HepG2 (cell line): ENCODE measurements at places on chromosomes 12 and 14.

DNA sequence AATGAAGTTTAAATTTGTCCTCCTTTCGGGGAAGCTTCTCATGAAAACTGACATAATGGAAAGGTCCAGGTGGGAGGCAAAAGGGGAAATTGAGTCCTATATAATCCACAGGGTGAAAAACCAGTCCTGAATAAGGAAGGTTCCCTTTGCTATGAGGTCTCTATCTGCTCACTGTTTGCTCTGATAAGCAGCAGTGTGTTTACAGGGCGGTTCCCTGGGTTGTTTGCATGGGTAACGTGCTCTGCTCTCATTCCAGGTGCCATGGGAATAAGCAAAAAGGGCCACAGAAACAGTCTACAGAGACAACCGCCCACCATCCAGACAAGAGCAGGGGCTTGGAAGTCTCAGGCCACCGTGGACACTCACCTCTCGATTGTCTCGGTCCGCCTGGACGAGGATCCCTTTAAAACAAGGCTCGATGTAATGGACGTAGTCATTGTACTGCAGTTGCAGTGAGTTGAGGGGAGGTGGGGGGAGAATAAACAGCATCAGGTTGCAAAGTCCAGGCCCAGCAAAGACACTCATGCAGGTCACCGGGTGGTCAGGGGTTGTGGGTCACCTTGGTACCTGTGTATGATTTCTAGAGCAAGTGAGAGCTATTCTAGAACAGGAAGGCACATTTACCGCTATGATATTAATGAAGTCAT, 32.7 kb downstream of the CACNA2D4 start:
- peak; percentile 32 for DNase-seq
- H3K36me3 ChIP-seq, result no peaks in the 10 kb centered on the region
- H3K4me1 ChIP-seq, result peaks cover 23% of the 10 kb centered on the region
- H3K4me3 ChIP-seq, result peak overlapping the region; percentile 48
- peaks cover 6% of the 10 kb centered on the region; the same call in 1 of the 2 replicates for H3K27me3 ChIP-seq

GRCh38 chr12:23813206-23813605, 136.3 kb downstream of the SOX5 start:
- H3K27ac ChIP-seq, result no peak overlapping the region
- DNase-seq, result no peak

DNA sequence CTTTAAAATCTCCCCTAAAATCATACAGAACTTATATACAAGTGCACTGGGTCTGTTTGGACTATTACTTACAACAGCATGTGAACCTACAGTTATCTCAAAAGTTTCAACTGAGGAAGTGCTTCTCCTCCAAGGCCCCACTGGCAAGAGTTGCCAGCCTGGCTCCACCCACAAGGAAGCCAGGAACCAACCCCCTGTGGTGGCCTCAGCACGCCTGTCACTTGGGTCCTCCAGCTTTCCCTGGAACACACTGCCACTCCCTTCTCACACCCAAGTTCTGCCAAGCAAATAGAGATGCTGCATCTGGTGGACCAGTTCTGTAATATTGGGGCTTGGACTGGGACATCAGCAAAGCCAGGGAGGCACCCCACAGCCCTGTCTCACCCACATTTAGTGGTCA, 115.4 kb downstream of the GCH1 start:
- peaks cover 17% of the 10 kb centered on the region; the same call in 1 of the 2 replicates for H3K4me1 ChIP-seq
- DNase-seq, result no peak
- no peak overlapping the region for H3K27ac ChIP-seq

DNA sequence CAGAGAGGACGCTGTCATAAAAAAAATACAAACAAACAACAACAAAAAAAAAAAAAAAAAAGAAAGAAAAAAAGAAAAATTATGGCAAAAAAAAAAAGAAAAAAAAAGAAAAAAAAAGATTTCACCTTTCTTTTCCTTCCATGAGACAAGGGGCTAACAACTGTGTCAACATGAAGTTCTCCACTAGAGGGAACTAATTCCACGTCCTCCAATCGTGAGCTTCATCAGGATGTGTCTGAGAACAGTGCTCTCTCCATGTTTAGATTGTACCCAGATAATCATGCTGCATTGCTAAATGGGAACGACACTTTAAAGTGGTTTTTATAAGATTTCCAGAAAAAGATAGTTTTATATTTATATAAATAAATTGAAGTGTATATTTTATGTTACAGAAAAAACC, 96.2 kb upstream of the PTPRB start:
- no peaks in the 10 kb centered on the region for H3K4me1 ChIP-seq
- H3K36me3 ChIP-seq, result no peaks in the 10 kb centered on the region
- H3K27me3 ChIP-seq, result no peaks in the 10 kb centered on the region
- H3K4me3 ChIP-seq, result no peak overlapping the region

DNA sequence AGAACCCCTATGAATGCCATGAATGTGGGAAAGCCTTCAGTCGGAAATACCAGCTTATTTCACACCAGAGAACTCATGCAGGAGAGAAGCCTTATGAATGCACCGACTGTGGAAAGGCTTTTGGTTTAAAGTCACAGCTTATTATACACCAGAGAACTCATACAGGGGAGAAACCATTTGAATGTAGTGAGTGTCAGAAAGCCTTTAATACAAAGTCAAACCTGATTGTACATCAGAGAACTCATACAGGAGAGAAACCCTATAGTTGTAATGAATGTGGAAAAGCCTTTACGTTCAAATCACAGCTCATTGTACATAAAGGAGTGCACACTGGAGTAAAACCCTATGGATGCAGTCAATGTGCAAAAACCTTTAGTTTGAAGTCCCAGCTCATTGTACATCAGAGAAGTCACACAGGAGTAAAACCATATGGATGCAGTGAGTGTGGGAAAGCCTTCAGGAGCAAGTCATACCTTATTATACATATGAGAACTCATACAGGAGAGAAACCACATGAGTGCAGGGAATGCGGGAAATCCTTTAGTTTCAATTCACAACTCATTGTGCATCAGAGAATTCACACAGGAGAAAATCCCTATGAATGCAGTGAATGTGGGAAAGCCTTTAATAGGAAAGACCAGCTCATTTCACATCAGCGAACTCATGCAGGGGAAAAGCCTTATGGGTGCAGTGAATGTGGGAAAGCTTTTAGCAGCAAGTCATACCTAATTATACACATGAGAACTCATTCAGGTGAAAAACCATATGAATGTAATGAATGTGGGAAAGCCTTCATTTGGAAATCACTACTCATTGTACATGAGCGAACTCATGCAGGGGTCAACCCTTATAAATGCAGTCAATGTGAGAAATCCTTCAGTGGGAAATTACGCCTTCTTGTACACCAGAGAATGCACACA, 22.3 kb downstream of the ZNF268 start:
- H3K4me1 ChIP-seq, result no peaks in the 10 kb centered on the region
- DNase-seq, result no peak
- no peaks in the 10 kb centered on the region for H3K27me3 ChIP-seq
- H3K36me3 ChIP-seq, result peaks cover 39% of the 10 kb centered on the region
- H3K4me3 ChIP-seq, result no peak overlapping the region

- DNase-seq, result peak; percentile 92
- H3K36me3 ChIP-seq, result peaks cover 17% of the 10 kb centered on the region
- H3K27me3 ChIP-seq, result no peaks in the 10 kb centered on the region; the same call in 2 of the 3 replicates
- peaks cover 23% of the 10 kb centered on the region for H3K4me1 ChIP-seq
These were observed 1.2 kb downstream of the CDK2AP1 start for GRCh38 chr12:123270214-123271000.

DNA sequence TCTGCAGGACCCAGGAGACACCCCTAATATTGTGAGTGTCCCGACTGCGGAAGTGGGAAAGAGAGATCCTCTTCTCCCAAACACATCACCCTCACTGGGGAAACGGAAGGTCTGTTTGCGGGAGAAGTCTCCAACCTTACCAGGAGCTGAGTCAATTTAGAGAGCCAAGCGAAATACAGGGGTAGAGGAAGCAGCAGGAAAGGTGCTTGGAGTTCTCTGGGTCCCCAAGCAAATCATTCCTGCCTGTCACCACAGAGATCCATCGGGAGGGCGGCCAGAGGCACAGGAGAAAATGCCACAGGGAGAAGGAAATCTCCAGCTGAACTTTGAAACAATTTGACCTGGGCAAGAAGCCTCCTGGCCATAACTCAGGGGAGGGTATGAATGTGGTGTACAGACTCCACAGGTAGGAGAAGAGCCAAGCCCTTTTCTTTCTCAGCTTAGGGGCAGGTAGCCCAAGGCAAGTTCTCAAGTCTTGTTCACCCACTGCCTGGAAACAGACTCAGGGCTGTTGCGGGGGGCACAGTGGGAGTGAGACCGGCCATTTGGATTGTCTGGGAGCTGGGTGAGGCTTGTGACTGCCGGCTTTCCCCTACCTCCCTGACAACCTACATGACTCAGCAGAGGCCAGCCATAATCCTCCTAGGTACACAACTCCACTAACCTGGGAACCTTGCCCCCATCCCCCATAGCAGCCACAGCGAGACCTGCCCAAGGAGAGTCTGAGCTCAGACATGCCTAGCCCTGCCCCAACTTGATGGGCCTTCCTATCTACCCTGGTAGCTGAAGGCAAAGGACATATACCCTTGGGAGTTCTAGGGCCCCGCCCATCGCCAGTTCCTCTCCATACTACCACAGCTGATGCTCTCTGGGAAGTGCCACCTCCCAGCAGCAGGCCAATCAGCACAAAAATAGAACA, 211.9 kb upstream of the ARHGAP5 start:
- no peak overlapping the region for H3K4me3 ChIP-seq
- H3K36me3 ChIP-seq, result no peaks in the 10 kb centered on the region
- H3K27ac ChIP-seq, result no peak overlapping the region

DNA sequence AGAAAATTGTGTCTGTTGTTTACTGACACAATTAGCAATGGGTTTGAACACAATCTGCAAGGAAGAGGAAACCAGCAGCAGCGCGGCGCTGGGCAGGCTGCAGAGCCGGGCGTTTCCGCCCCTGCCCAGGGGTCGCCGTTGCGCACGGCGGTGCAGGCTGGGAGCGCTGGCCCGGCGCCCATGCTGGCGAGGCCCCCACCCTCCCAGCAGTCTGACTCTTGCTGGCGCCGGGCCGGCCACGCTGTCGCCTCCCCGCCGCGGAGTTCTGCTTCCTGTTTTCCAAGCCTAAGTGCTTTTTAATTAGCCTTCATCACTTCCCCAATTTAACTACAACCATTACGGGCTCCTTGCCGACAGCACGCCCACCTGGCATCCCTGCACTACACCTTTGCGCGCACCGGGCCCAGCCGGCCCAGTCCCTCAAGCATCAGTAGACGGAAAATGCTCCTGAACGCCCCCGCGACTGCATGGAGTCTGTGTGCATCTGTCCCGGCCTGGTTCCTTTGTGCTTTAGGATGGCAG, 212.1 kb downstream of the GXYLT1 start:
- H3K4me3 ChIP-seq, result peak overlapping the region; percentile 45; the same call in 1 of the 2 replicates
- no peaks in the 10 kb centered on the region for H3K4me1 ChIP-seq
- no peak overlapping the region for H3K27ac ChIP-seq

DNA sequence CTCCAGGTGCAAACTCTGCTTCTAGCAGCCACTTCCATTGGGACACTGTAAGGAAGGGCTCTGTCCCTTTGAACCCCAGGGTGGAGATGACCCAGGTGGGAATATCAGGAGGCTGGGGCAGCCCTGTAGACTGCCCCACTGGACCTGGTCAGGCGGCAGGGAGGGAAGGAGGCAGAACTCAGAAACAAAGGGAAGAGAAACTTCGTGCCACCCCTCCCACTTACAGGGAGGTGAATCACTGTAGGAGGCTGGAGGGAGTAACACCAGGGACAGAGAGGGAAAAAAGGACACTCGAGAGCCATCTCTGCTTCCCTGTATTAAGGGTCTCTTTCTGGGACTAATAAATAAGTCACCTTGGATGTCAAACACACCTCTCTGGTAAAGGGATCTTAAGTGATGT, 37.4 kb downstream of the ISCA2 start:
- H3K4me1 ChIP-seq, result no peaks in the 10 kb centered on the region
- no peak for DNase-seq
- no peak overlapping the region for H3K4me3 ChIP-seq
- no peaks in the 10 kb centered on the region for H3K36me3 ChIP-seq
- peaks cover 49% of the 10 kb centered on the region; the same call in 2 of the 3 replicates for H3K27me3 ChIP-seq

DNA sequence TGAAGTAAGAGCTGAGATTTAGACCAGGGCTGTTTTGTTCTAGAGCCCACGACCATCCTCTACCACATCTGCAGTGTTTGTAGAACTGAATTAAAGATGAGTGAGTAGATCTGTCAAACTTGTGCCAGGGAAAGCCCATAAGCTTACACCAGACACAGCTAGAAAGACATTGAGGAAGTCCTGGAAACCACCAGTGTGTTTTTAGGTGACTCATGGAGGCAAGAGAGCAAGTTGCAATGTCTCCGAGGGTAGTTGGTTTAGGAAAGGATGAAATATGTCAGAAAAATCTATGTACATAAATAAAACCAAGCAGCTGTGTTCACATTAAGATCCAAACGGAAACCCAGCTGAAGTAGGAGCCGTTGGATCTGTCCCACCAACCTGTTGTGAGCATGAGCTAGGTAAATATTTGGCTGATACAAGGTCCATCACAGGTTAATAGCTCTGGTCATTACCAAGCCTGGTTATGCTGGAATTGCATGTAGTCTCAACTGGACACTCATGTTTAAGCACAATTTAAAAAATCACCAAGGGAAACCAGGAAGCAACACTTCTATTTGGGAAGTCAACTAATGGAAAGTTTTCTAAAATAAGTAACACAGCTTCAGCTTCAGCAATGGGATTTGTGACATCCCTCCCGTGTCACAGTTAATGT, 49.9 kb upstream of the PLEKHG3 start:
- H3K4me1 ChIP-seq, result peaks cover 29% of the 10 kb centered on the region
- peak overlapping the region; percentile 57 for H3K27ac ChIP-seq
- H3K36me3 ChIP-seq, result no peaks in the 10 kb centered on the region
- H3K4me3 ChIP-seq, result no peak overlapping the region

DNA sequence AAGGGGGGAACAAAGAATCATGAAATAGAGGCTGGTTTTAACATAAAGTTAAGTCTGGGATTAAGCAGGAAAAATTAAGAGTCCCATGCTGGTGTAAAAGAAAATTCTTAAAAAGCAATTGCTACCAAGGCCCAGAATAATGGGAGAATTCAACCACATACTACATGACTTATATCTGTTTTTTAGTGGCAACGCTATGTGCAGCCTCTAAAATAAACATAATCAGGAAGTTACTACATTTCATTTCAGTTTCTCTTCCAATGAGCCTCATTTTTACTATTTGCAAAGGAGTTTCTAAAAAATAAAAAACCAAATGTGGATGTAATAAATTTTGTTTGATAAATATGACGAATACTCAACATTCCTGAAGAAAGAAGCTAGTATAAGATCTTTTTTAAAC, 58.1 kb downstream of the CPNE8 start:
- H3K36me3 ChIP-seq, result no peaks in the 10 kb centered on the region
- no peak for DNase-seq
- H3K27me3 ChIP-seq, result no peaks in the 10 kb centered on the region
- no peak overlapping the region for H3K4me3 ChIP-seq

GRCh38 chr14:30607156-30607780, 14.9 kb upstream of the SCFD1 start:
- H3K4me3 ChIP-seq, result no peak overlapping the region
- no peaks in the 10 kb centered on the region for H3K27me3 ChIP-seq
- DNase-seq, result no peak
- H3K27ac ChIP-seq, result no peak overlapping the region
- H3K4me1 ChIP-seq, result no peaks in the 10 kb centered on the region

DNA sequence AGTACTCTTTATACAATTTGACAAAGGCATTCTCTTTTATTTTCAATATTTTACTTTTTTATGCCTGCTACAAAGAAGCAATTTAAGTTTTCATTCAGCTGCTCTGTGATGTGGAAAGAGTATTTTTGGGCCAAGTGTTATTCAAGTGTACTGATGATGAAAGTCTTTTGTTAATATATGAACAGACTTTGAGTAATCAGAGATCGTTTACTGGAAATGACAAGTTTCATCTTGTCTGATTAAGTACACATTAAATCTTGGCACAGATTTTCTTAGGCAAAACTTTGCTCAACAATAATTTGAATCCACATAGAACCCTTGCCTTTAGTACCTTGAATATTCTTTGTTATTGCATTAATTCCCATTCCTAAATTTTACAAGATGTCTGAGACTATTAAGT, 13.3 kb upstream of the PZP start:
- H3K27ac ChIP-seq, result no peak overlapping the region
- no peaks in the 10 kb centered on the region for H3K27me3 ChIP-seq
- no peaks in the 10 kb centered on the region for H3K36me3 ChIP-seq
- DNase-seq, result no peak
- H3K4me3 ChIP-seq, result no peak overlapping the region
